ENCODE measurements at places on chromosomes 3 and 15. TPM values are rescaled to one million over a fixed set of nuclear protein-coding genes. Genes with fewer than 3 reads are reported as not detected.

The HCLS1 gene
- total RNA-seq, result 3.7 TPM

- H3K36me3 ChIP-seq, result no peaks in the 10 kb centered on the region
- no peak overlapping the region for H3K27ac ChIP-seq
- H3K4me3 ChIP-seq, result no peak overlapping the region
These were observed 95.8 kb upstream of the UMPS start for GRCh38 chr3:124634210-124635168.

DNA sequence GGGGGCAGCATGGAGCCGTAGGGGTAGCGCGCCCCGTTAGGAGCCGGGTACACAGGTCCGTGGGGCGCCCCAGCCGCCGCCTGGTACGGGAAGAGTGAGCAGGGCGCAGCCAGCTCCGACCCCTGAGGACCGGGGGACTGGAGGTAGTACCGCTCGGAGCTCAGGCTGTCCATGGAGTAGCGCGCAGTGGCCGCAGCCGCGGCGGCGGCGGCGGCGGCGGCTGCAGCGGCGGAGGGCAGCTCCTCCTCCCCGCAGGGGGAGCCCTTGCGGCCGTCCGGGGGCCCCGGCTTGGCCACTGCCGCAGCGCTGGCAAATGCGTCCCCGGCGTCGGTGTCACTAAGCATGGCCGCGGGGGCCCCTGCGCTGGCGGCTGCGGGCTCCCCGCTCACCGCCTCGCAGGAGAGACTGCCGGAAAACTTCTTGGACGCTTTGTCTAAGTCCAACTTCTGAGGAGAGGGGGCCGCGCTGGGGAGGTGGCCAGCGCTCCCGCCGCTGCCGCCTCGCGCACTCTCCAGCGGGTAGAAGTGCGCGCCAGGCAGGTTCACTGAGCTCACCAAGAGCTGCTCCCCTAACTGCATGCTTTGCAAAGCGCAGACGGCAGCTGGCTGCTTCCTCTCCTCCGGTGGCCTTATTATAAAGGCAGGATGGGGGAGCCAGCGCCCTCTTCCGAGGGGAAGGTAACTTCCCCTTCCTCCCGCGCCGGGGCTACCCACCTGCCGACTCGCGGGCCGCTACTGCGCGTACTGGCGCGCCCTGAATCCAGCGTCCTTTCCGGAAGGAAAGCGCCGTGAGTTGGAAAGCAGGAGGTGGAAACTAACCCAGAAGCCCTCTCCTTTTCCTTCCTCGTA is at the start of gene EOMES:
EOMES (minus strand) TSS at position 607 of the 848 bp plus-strand sequence; CDS start at position 578, 29 bp downstream.
- DNase-seq, result peak; percentile 60
- H3K27me3 ChIP-seq, result peaks cover 13% of the 10 kb centered on the region
- peak within 1 kb of the TSS; percentile 83 for H3K4me3 ChIP-seq
- no peak within 1 kb of the TSS for H3K27ac ChIP-seq

DNA sequence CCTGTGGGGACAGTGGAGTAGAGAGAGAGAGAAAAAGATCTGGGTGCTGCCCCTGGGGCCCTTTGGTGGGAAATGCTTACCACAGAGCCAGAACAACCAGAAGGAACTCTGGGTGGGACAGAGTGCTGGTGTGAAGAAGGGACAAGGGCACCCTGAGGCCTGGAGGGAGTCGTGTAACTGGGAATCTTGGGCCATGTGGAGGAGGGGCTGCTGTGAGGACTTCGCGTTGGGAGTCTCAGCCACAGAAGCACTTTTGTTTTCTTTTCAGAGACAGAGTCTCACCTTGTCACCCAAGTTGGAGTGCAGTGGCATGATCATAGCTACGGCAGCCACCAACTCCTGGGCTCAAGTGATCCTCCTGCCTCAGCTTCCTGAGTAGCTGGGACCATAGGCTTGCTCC is 24.3 kb downstream of the XYLB start:
- no peaks in the 10 kb centered on the region for H3K4me1 ChIP-seq
- H3K27me3 ChIP-seq, result no peaks in the 10 kb centered on the region
- DNase-seq, result no peak
- H3K27ac ChIP-seq, result no peak overlapping the region

The CYP1A2 gene
- total RNA-seq, result not detected

DNA sequence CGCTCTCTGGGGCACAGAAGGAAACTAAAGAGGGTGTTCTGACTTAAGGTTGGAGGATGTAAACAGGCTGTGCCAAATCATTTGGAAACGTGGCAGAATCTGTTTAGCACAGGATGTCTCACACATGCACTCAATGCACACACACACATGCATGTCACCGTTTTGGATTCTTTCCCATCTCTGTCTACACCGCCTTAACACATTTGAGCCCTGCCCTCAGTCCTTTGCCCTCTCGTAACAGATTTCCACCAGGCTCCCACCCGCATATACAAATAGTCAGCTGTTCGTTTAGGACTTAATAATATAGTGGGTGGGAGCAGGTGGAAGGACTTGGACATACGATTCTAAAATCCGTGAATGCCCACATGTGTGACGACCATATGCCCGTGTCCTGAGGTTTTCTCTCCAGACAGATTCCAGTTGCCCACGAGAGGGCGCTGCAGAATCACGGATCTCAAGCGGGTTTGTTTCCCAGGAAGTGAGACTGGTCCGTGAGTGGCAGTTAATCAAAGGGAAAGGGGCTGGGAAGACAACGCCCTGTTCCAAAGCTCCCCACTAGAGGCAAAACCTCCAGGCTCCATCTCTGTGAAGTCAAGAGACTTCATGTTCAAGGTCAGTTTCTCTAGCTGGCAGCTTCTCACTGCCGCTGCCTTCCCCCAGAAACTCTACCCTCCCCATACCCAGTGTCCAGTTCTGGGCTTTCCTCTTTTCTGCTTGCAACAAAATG is 44.5 kb downstream of the NOX5 start:
- H3K27me3 ChIP-seq, result no peaks in the 10 kb centered on the region
- peaks cover 53% of the 10 kb centered on the region for H3K4me1 ChIP-seq
- DNase-seq, result peak; percentile 94

- no peaks in the 10 kb centered on the region for H3K36me3 ChIP-seq
- H3K4me3 ChIP-seq, result no peak overlapping the region
- peak; percentile 86 for DNase-seq
- peaks cover 39% of the 10 kb centered on the region for H3K4me1 ChIP-seq
- H3K27me3 ChIP-seq, result 0 out of 2 replicates have a peak, but pooled peaks cover 6% of the 10 kb centered on the region
- H3K27ac ChIP-seq, result peak overlapping the region; percentile 95
These were observed 49.4 kb upstream of the FMN1 start for GRCh38 chr15:33243869-33244268.

DNA sequence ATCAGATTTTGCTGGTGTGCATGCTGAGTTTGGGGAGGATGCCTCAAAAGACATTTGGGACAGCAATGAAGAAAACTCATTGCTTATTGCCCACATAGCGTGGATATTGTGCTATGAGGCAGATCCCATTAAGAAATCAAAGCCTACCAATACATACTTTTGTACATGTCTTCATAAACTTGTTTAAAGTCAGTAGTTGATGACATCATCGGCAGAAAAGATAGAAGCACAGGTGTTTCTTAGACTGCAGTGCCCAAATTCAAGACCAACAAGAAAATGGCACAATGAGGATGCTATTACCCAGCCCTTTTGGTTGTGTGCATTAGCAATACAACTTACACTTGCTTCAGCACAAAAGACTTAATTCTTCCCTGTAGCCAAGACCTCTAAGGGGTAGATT is 428.7 kb upstream of the RARB start:
- DNase-seq, result no peak
- no peak overlapping the region for H3K27ac ChIP-seq
- H3K36me3 ChIP-seq, result no peaks in the 10 kb centered on the region

The SRP14 gene
- total RNA-seq, result 362 TPM

The WDR49 gene
- total RNA-seq, result not detected

- H3K4me1 ChIP-seq, result no peaks in the 10 kb centered on the region
- no peak overlapping the region for H3K27ac ChIP-seq
- DNase-seq, result no peak
- H3K36me3 ChIP-seq, result no peaks in the 10 kb centered on the region
- no peaks in the 10 kb centered on the region for H3K27me3 ChIP-seq
These were observed 836.8 kb upstream of the NECTIN3 start for GRCh38 chr3:110234831-110235230.

- H3K27me3 ChIP-seq, result no peaks in the 10 kb centered on the region
- no peaks in the 10 kb centered on the region for H3K36me3 ChIP-seq
- H3K4me1 ChIP-seq, result peaks cover 13% of the 10 kb centered on the region
- H3K4me3 ChIP-seq, result no peak overlapping the region
- H3K27ac ChIP-seq, result no peak overlapping the region
- DNase-seq, result no peak
These were observed 63.7 kb downstream of the SLC7A14 start for GRCh38 chr3:170522201-170522600.

DNA sequence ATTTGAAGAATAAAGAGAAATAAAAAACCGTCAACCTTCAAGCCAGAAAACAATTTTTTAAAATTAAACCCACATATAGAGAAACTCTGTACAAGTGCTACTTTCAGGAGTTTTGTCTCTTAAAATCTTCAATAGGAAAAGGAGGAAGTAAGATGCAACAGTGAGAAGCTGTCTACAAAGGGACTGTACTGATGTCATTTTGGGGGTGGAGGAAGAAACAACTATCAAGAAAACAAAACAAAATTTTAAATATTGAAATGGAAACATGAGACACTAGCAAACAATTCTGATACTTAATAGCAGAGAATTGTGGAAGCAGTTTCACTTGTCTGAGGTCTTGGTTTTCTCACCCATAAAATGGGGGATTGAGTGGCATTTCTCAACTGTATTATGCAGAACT is 84.4 kb downstream of the SLMAP start:
- H3K27me3 ChIP-seq, result no peaks in the 10 kb centered on the region
- DNase-seq, result no peak

The SERPINI2 gene
- total RNA-seq, result not detected

DNA sequence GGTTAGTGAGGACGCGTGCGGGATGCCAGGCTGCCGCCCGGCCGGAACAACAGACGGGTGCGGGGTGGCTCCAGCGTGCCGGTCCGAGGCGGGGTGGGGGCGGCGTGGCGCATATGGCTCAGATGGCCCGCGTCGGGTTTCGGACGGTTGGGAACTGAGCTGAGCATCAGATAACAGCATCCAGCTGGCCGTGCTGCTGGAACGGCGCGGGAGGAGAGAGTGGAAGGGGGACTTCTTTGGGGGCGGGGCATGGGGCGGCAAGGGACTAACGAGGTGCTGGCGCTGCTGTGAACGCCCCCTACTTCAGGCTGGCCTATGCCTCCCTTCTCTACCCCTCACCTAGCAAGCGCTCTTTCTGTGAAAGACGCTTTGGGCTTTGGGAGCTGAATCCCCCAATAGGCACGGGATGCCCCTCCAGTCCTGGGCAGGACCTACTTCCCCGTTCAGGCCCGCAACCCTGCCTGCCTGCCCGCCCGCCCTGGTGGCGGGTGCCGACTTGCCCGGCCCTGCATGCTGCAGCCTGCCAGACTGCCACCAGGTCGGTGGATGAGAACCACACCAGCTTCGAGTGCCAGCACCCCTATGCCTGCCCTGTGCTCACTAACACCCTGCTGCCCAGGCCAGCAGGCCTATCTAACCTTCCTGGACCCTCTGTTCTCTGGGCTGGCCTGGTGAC is 542 bp downstream of the INKA1 start:
- H3K36me3 ChIP-seq, result no peaks in the 10 kb centered on the region
- no peak overlapping the region for H3K27ac ChIP-seq
- peaks cover 23% of the 10 kb centered on the region for H3K4me1 ChIP-seq
- H3K27me3 ChIP-seq, result no peaks in the 10 kb centered on the region
- peak overlapping the region; percentile 76 for H3K4me3 ChIP-seq
- DNase-seq, result no peak

- DNase-seq, result no peak
- H3K36me3 ChIP-seq, result no peaks in the 10 kb centered on the region
- no peaks in the 10 kb centered on the region for H3K27me3 ChIP-seq
- no peak overlapping the region for H3K4me3 ChIP-seq
These were observed 15.1 kb upstream of the ARHGAP31 start for GRCh38 chr3:119279101-119279554.

GRCh38 chr3:23921052-23921511 is 4.2 kb downstream of the RPL15 start:
- no peaks in the 10 kb centered on the region for H3K27me3 ChIP-seq
- H3K36me3 ChIP-seq, result peaks cover 30% of the 10 kb centered on the region
- H3K4me3 ChIP-seq, result no peak overlapping the region
- H3K4me1 ChIP-seq, result peaks cover 6% of the 10 kb centered on the region
- no peak overlapping the region for H3K27ac ChIP-seq
- no peak for DNase-seq

DNA sequence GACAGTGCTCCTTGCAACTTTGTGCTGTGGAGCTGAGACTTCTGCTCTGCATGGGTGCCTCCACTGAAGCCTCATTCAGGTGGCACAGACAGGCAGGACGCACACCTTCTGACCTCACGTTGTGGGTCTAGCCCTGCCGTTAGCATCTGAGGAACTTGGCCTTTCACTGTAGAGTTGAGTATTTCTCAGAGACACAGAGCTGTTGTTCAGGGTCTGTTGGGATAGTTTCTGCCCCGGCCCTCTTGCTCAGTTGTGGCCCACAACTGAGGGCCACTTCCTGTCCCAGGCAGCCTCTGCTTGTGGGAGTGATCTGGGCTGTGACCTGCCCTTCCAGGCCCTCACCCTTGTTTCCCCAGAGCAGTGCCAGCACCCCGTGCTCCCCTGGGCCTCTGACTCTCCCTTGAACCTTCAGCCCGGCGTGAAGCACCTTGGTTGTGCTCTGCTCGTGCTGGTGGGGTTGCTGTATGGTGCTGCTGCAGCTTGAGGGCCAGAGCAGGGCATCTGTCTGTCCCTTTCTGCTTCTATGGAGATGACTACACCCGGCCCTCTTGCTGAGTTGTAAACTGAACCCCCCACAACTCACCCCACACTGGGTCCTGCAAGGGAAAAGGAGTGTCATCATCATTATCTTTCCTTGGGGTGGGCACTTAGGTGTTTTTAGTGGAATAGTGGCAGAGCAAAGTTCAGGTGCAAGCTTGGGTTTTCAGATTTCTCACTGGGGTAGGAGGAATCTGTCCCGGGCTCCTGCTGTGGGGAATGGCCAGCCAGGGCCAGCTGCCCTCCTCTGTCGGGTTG is 11.7 kb downstream of the BAHD1 start:
- peaks cover 26% of the 10 kb centered on the region for H3K4me1 ChIP-seq
- no peaks in the 10 kb centered on the region for H3K27me3 ChIP-seq
- no peak overlapping the region for H3K4me3 ChIP-seq
- no peak overlapping the region for H3K27ac ChIP-seq
- no peaks in the 10 kb centered on the region for H3K36me3 ChIP-seq

The POC1A gene
- total RNA-seq, result 41.5 TPM

DNA sequence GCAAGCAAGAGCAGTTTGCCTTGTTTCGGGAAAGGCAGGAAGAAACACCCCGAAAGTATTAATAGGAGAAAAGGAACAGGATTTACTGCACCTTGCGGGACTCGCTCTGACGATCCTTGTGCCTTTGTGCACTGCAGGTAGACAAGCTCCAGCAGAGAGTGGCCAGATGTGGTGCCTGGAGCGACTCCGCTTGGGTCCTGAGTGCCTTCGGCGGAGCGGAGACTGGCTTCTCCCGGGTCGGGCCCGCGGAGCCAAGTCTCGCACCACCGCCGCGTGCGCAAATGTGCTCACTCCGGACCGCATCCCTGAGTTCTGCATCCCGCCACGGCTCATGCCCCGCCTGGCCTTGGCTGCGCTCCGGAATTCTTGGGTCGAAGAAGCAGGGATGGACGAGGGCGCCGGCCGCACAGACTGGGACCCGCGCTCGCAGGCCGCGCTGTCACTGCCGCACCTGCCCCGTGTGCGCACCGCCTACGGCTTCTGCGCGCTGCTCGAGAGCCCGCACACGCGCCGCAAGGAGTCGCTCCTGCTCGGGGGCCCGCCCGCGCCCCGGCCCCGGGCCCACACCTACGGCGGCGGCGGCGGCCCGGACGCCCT is 769 bp downstream of the C2CD4A start:
- DNase-seq, result peak; percentile 11
- no peaks in the 10 kb centered on the region for H3K36me3 ChIP-seq
- H3K27ac ChIP-seq, result no peak overlapping the region
- peaks cover 30% of the 10 kb centered on the region for H3K4me1 ChIP-seq
- peak overlapping the region; percentile 60 for H3K4me3 ChIP-seq

The SPESP1 gene
- total RNA-seq, result not detected

- peaks cover 14% of the 10 kb centered on the region for H3K27me3 ChIP-seq
- no peaks in the 10 kb centered on the region for H3K36me3 ChIP-seq
- DNase-seq, result no peak
- no peak overlapping the region for H3K27ac ChIP-seq
- no peak overlapping the region for H3K4me3 ChIP-seq
These were observed 370.6 kb upstream of the ROBO2 start for GRCh38 chr3:76669322-76669721.
